ENCODE measurements at places on chromosomes 2 and 18.

DNA sequence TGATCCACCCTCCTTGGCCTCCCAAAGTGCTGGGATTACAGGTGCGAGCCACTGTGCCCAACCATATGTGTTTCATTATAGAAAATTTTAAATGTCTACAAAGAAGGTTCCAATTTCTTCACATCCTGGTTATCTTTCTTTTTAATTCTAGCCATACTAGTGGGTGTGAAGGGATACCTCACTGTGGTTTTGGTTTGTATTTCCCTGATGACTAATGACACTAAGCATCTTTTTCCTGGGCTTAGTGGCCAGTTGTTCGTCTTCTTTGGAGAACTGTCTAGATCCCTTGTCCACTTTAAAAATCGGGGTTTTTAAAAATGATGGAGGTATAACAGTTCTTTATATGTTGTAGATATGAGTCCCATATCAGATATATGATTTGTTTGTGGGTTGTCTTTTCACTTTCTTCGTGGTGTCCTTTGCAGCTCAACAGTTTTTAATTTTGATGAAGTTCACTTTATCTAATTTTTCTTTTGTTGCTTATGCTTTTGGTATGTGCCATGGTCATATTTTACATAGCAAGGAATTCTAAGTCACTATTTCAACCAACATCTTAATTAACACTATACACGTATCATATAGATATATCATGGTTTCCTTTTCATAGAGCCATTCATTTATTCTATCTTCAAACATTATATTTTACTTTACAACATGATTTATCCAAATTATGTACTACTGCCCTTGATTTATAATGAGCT, 135.0 kb upstream of the RIOK3 start:
- DNase-seq: peak; percentile 69

GRCh38 chr2:170822290-170823087, 5.8 kb downstream of the GAD1 start:
- no peak for DNase-seq

GRCh38 chr2:58460670-58461069, 219.5 kb upstream of the FANCL start:
- no peak for DNase-seq

DNA sequence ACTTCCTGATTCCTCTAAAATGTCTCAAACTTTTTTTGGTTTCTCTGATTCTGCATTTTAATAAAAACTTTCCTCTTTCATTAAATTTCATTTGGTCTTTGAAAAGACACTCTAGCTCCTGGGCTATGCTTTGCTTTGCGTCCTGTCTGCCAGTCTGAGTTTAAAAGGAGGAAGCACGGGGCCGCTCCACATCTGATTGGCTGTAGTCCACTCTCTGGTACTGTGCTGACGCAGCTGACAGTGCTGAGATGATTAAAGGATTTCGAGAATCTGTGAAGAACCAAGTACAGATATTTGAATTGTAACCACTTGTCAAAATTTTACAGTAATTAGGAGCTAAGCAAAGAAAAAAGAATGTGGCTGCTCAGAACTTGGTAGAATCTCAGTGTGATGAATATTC, 199.6 kb upstream of the HNMT start:
- no peak for DNase-seq

DNA sequence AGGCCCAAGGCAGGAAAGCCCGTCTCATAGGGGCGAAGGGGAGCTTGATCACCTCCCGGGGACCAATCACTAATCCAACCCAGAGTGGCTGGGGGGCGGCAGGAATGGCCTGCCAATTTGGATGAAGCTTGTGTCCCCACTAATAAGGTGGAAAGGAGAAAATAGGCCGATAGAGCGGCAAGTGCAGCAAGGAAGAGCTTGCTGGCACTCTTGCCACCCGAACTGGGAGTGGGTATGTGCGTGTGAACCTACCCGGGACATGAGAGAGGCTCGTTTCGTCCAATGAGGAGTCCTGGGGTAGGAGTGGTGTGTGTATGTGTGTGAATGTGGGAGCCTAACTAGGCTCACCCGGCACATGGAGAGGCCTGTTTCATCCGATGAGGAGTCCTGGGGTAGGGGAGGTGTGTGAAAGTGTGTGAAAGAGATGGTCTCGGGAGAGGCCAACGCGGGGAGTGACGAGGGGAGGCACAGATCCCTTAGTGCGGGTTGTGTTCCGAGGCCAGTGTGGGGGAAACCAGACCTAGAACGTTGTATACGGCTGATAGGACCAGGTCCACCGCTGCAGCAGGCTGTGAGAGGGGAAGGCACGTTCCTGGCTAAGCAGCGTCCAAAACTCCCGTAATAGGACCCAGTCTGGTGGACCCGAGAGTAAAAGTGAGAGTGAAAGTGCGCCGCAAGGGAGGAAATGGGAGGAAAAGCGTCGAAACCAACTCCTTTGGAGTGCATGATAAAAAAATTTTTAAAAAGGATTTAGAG, 47.1 kb upstream of the SELENOI start:
- DNase-seq: peak; percentile 42

GRCh38 chr2:81483254-81483653, 1178.7 kb upstream of the LRRTM1 start:
- DNase-seq: no peak

DNA sequence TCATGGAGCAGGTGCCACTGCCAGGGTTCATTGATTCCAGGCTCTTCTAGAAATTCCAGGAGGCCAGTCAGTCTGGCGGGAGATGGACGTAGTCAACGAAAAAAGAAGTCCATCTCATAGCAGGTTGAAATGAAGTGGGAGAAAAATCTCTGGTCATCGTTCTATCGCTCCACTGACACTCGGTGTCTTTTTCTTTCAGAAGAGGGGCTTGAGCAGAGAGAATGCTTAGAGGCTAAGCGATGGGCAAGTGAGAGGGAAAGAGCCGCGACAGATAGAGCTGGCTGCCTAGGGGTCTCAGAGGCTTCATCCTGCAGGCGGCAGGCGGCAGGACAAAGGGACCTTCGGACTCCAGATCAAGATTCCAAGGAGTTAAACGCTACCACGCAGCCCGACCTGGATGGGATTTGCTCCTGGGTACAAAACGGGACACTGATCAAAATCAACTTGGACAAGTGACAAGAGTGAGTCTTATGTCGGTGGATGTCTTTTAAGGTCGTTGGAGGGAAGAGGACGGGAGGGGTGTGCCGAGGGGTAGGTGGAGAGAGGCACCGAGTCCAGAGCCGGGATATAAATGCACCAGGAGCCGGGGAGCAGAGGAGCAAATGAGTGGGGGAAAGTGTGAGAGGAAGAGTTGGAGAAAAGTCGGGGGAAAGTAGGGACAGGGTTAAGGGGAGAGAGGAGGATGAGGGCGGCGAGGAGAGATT, 677 bp upstream of the TMEM178A start:
- DNase-seq: no peak

- DNase-seq: no peak
Observed at GRCh38 chr2:168350380-168350779, 103.0 kb upstream of the STK39 start.

- peak; percentile 49 for DNase-seq
Observed at GRCh38 chr18:13221869-13222855, 3.6 kb downstream of the LDLRAD4 start.

DNA sequence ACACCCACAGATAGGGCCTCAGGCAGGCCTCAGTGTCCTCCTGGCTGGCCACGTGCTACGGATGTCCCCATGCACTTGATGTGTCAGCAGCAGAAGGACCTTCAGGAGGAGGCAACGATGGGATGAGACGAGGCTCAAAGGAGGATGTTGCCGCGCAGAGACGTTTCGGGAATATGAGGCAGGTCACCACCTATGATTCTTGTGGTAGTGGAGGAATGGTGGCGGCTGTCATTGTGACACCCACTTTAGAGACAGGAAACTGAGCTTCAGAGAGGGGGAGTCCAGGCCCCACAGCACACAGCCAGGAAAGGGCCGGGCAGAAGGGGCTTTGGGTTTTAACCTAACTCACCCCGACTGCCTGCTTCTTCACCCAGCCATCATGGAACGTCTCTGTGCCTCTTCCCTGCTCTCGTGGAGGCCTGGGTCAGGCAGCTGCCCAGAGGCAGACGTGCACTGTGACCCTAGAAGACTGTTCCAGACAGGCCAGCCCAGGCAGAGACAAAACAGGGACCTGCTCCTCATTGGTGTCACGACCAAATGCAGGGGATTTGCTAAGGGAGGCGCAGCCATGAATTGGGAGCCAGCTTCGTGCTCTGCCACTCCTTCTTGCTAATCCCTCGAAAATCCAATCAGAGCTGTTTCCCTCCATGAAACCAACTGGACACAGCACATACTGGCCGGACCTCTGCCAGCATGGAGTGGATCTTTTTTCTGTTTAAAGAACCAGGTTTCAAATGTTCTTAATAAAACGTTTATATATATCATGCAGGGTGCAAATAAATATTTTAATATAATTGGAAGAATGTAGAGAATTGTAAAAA, 169.2 kb downstream of the ASB1 start:
- no peak for DNase-seq

DNA sequence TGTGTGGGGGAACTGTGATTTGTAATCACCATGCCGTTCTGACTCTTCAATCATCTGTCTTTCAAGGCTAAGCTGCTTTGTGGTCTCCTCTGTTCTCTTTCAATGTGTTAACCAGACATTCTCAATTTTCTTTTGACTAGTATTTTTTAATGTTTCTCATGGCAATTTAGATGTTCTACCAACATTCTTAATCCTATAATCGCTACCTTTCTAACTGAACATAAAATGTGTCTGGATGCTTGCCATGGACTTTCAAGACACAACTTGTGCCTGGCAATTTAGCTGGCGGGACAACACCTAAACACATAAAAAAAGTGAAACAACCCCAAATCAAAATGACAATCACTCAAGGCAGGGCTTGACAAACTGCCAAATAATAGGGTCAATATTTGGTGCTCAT, 135.0 kb upstream of the ACKR3 start:
- DNase-seq: no peak

GRCh38 chr18:59685501-59685900, 11.7 kb downstream of the CCBE1 start:
- DNase-seq: no peak

DNA sequence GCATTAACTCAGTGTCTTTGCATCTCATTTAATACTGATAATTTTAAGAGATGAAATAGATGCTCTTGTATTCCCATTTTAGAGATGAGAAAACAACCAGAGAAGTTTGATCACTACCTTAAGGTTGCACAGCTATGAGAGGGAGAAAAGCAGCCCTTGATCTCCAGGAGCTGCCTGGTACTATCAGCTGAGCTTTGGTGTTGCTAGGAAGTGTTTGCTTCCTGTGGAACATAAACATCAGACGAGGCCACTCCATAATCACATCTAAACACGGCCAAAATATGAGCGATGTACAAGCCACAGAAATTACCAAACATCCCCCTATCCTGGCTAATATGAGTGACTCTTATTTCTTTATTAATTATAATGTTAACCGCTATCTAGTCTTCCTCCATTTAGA, 620 bp upstream of the WDFY1 start:
- DNase-seq: no peak

DNA sequence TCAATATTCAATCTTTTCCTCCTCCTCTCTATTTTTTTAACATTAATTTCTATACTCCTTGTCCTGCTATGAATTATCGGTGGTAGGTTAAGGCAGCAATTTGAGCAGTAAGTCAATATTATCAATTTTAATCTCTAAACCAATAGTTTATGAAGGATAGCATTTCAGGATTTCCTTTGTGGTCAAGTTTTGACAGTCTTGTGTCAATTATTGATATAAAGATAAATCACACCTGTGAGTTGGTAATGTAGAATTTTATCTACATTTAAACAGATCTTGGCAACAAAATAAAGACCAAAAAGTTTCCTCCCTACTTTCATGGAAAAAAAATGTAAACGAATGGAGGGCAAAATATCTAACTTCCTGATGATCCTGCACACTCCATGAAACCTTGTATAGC, 87.3 kb downstream of the IKZF2 start:
- DNase-seq: no peak

- no peak for DNase-seq
Observed at GRCh38 chr2:68604077-68604476, 39.3 kb upstream of the PROKR1 start.

DNA sequence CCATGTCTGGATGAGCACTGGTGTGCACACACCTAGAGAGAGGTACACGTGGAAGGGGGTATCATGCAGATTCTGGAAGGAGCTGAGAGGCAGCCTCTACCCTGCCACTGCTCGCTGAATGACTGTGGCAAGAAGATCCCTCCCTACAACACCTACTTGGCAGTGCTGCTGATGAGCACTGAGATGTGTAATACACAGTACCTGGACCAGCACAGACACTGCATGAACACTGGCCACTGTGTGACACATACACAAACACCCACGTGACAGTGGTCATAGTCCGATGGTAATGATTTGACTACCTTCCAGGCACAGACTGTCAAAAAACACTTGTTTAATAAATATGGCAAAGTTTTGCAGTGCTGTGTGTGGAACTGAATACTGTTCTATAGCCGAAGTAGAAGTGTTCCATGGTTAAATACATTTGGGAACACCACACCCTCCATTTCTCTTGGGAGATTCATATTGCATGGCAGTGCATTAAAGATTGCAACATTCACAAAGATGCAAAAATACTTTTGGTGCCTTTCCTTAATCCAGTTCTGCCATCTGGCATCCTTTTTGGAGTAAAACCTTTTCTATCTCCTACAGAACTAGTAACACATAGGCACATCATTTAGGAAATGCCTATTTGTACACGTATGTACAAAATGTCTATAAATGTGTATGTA, 29.6 kb downstream of the MRPS5 start:
- DNase-seq: no peak

GRCh38 chr18:54515149-54515548, 75.9 kb upstream of the DYNAP start:
- DNase-seq: no peak

DNA sequence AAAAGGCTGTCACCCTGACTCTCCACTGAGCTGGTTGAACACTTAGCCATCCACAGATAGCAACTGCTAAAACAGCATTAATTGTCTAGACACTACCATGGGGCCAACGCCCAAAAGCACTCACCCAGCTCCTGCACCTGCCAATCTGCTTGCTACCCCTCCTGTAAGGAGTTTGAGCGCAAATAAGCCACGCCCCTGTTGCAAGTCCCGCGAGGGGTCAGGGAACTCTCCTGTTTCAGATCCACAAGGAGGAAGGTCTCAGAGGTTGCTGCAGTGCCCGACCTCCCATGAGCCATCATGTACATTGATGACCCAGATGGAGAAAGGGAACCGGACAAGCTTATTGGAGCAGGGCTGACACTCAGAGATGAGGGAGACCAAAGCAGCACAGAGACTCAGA, 106.8 kb downstream of the ZNF516 start:
- no peak for DNase-seq

DNA sequence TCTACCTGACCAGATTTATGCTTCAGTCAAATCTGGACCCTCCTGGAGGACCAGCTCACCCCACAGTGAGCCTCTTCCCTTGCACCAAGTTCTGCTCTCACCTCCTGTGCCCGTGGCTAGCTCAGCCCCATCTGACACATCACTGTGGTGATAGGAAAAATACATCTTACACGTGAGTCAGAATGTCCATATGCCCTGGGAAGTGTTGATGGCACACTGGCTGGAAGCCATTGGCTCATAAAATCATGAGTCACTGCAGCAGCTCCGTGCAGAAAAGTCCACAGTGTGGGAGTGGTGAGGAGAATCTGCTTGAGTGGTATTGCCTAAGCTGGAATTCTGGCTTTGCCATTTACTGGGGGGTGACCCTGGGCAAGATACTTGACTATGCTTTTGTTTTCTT, 42.6 kb upstream of the RAPGEF4 start:
- DNase-seq: peak; percentile 95

- no peak for DNase-seq
Observed at GRCh38 chr2:159738509-159739390, 26.4 kb downstream of the MARCHF7 start.

Data from AG08395 (cell line).